ENCODE measurements at places on chromosomes 7 and 10.

- DNase-seq: no peak
Measured at GRCh38 chr10:91797048-91797690, 1.1 kb upstream of the TNKS2 start.

DNA sequence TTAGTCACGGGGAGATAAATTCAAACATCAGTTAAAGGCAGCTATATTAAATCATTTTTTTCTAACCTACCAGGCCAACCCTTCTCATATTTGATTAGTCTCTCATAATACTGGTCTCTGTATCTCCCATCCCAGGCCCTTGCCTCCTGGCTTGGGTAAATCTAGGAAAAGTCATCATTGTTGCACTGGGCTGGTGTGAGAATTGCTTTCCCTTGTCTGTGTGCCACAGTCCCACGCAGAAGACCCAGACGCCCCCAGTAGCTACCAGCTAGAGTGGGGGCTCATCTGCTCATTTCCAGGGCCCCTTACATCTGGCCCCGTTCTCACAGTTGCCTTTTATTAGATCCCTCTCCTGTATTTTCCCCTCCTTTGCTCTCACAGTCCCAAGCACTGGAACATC, 67.6 kb upstream of the VIPR2 start:
- DNase-seq: no peak

DNA sequence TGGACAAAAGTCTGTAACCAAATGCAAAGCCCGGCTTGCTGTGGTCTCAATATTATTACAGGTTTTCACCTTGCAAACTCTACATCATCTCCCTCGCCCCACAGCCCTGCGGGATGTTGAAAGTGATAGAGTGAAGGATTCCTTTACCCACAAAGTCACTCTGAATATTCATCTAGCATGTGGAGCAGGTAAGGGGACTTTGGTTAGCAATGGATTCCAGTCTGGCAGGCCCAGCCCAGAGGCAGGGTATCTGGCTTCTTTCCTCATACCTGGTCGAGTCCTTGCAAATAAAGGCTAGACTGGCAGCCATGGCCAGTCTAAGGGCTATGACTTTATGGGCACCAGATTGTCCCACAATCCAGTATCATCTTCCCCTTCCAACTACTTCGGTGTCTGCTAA, 3.2 kb downstream of the TAS2R40 start:
- no peak for DNase-seq

DNA sequence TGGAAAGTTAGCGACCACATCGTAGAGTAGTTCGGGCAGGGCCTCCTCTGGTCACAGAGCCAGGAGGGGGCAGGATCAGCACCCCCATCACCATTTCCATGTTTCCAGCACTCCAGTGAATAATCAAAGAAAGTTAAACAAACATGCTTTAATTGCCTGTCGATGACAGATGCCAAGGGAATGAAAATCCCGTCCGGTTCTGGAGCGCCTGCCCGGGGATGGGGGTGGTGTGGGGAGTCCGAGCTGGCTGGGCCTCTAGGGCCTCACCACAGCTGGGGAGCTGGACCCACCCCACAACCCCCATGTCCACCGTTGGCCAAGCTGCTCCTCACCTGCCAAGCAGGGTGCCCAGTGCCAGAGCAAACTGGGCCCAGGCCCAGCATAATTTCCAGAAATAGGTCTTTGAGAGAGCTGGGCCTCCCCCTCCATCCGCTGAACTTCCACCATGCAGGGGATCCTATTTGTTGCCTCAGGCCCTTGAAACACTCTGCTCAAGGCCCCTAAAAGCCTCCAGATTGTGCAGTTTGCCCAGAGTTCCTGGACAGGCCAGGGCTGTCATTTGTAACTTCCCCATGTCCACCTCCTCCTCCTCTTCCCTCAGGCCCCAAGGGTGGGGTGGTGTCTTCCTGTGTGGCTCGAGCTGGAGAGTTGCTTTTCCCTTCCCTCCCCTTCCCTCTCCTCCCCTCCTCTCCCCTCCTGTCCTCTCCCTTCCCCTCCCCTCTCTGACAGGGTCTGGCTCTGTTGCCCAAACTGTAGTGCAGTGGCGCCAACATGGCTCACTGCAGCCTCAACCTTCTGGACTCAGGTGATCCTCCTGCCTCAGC, 101.0 kb downstream of the MYL10 start:
- no peak for DNase-seq

DNA sequence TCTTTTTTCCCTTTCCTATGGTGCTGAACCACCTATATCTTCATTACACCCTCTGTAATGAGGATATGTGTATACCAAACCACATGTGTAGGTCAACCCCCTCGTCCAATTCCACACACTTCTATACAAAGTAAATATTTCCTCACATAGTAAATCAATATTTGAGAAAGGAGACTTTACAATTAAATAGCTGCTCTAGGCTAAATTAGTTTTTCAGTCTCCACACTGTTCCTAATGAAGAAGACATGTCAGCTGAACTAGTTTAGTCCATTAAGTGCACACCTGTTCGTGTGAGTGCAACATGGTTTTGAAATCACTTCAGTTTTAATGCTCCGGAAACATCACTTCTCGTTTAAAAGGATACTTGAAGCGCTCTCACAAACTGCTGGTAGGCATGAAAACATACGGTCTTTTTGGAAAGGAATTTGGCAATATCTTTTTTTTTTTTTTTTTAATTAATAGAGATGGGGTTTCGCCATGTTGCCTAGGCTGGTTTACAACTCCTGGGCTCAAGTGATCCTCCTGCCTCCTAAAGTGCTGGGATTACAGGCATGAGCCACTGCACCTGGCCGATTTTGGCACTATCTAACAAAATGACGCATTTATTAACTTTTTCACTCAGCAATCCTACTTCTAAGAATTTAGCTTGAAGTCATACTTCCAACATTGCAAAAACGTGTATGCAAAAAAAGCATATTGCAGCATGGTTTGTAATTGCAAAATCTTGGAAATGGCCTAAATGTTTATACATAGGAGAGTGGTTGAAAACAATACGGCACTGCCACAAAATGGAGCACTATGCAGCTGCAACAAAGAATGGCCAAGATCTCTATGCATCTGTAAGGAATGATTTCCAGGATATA, 2.1 kb upstream of the XRCC2 start:
- no peak for DNase-seq

GRCh38 chr7:129168231-129169021, 20.0 kb upstream of the SMO start:
- no peak for DNase-seq

DNA sequence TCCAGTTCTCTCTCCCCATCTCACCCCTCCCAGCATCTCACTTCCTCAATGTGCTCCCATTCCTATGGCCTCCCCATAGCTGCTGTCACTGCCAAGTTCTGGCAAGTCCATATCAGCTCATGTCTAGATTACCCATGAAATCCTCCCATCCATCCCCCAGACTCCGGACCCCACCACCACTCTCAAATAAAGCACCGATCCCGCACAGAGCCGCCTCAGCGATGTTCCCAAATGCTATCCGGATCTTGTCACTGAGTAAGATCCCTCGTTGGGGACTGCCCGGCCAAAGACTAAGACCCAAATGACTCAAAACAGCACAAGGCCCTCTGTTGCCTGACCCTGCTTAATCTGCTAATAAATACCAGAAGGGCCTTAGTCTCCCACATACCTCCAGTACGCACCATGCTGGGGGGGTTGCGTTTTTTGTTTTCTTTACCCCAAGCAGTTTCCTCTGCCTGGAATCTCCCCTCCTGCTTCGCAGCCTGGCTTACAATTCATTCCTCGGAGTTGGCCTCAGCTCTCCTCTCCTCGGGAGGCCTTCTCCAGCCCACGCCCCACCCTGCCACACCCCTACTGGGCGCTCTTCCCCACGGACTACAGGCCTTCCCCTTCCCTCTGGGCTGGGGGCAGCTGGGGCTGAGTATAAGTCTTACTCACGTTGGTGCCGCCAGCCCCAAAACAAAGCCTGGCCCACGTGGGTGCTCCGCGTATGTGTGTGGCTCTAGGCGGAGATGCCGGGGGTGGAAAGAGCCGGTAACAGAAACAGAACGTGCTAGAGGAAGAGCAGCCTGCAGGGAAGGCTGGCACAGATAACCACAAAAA, 1.8 kb upstream of the DUSP5 start:
- DNase-seq: peak; percentile 63

GRCh38 chr10:19930936-19931893, 115.0 kb downstream of the PLXDC2 start:
- DNase-seq: no peak

DNA sequence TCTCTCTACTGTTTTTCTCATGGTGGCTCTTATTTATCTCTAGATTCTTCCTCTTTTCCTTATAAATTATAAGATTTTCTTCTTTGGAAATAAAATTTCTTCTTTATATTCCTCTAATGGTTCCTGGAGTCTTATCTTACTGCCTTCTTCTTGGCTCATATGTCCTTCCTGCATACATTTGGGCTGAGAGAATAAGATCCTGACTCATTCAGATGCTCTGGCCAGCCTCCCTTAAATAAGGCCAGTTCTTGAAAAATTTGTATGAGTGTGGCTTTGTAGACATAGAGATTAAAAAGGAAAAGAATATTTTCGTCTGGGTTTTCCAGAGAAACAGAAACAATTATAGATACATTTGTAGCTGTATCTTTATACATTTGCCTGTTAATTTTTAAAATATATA, 411.3 kb downstream of the KIF20B start:
- no peak for DNase-seq

DNA sequence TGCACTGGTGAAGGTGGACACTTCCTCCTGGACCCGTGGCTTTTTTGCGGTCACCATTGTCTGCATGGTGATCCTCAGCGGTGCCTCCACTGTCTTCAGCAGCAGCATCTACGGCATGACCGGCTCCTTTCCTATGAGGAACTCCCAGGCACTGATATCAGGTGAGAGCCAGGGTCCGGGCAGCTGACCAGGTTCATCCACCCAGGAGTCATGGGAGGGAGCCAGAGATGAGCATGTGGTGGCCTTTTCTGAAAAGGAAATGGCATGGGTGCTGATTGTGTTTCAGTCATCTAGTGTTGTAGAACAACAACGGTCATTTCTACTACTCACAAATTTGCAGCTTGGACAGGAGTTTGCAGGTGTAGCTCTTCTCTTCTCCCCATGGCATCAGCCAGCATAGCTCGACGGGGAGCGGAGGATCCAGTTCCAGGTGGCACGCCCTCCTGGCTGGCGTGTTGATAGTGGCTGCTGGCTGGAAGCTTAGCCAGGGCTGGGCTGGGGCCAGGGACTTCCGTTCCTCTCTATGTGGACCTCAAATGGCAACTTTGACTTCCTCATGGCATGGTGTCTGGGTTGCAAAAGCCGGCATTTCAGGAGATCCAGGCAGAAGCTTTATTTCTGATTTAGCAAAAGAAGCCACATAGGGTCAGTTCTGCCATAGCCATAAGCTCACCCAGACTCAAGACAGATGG, 32.7 kb downstream of the SLC29A3 start:
- no peak for DNase-seq

DNA sequence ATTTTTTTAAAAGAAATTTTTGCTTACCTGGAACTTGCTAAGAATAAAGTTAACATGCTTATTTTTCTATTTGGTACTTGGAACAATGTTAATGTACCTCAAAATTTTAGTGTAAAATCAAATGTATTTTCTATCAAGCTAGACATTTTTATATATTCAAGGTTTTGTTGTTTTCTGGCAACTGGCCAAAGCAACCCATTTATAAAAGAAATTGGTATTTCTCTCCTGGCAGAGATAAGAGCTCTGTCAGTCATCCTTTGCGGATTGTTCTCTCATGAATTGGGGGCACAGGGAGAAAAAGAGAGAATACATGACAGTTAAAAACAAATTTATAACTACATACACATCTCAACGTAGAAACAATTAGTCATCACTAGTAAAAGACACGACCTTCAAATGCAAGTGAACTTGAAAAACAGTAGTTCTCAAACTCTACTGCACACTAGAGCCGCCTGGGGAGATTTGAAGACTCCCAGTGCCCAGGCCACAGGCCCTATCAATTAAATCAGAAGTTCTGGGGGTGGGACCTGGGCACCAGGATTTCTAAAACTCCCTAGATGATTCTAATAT, 152.4 kb upstream of the LAMB4 start:
- DNase-seq: no peak

DNA sequence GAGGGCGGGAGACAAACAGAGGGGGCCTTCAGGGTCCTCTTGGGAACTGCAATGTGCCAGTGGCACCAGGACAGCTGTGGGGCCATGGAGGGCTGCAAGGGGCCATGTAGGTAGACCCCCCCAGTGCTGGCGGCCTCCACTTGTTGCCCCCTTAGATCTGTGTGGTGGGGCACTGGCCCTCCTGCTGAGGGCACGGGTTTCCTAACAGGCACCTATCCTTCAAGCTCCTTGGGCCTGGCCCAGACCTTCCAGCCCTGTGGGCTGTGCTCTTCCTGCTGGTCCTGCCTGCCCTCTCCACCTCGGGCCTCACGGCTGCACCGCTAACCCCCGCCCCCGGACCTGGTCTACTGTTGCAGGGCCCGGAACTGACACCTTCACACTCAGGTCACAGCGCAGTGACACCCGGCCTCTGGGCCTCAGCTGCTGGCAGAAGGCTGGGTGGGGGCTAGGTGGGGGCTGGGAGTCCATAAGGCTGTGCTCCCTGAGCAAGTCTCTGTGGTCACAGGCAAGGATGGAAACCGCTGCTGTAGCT, 12.6 kb downstream of the RASGEF1A start:
- DNase-seq: no peak

DNA sequence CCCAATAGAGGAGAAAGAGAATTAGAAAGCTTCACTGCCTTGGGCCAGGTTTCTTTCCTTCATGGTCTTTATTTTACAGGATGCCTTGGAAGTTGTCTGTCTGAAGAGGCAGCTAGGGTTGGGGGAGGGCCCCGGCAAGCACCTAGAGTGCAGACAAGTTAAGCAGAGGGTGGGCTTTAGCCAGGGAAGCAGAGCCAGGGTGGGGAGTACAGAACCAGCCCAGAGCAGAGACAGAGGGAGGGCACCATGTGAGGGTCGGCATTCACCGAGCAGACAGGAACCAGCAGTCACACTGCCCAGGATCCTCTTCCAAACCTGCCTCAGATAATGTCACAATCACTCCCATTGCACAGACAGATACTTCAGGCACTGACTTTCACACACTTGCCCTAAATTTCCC, 75.9 kb downstream of the ADARB2 start:
- no peak for DNase-seq

DNA sequence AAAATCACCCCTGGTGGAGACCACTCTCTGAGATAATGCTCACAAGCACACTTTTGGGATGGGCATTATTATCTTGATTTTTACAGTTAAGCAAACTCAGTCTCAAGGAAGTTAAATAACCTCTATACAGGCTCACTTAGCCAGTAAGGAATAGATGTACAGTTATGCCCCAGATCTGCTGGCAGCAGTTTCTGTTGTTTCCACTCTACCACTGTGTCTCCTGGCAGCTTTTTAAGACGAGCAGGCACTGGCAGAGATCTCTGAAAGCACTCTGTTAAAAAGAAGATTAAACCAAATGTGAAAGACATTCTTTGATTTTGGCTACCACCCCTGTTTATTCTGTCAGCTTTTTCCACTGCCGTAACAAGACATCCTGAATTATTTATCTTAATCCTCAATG, 73.2 kb downstream of the SRI start:
- no peak for DNase-seq

DNA sequence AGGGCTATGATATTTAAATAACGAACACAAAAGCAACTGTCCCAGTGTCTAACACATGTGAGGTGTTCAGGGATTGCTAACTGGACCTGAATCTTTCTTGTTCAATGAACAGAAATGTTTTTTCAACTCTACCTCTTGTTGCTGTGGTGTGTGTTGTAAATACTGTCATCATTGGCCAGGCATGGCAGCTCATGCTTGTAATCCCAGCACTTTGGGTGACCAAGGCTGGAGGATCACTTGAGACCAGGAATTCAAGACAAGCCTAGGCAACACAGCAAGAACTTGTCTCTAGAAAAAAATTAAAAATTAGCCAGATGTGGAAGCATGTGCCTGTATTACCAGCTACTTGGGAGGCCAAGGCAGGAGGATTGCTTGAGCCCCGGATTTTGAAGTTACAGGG, 1250.9 kb downstream of the TYW1 start:
- no peak for DNase-seq
